RWPE2 (cell line): ENCODE measurements at places on chromosomes 2 and 18.

- no peak for DNase-seq
Observed at GRCh38 chr2:42858140-42859005, 66.0 kb upstream of the HAAO start.

GRCh38 chr2:148893906-148894305 lies 18.9 kb downstream of the KIF5C start:
- no peak for DNase-seq

GRCh38 chr18:45402485-45403056 lies 212.7 kb upstream of the SLC14A2 start:
- no peak for DNase-seq

DNA sequence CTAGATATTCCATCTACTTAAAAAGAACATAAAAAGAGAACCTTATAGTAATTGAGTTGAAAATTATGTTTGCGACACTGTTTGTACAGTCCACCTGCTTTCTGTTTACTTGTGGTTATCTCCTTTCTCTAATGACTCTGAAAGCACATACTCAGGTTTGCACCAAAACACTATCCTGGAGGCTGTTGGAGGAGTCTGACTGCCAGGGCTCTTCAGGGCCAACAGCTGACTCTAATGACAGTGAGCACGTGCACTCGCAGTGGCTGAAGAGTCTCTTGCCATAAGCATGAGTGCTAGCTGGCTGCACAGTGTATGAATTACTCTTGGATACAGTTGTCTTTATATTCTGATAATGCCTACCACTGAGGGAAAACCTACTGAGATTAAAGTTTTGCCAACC lies 16.7 kb upstream of the GLS start:
- no peak for DNase-seq

DNA sequence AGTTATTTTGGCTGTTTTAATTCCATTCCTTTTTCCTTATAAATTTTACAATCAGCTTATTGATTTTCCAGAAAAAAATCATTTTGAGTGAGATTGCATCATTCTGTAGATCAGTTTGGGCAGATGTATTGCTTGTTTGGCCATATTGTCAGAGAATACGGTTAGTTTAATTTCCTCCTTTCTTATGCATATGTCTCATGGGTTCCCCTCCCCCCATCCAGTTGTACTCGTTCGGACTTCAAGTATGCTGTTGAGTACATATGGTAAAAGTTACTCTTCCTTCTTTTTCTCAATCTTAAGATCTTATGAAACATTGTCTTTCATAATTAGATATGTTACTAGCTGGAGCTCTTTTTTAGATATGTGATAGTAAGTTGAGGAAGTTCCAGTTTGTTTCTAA lies 131.2 kb upstream of the TTC27 start:
- no peak for DNase-seq

DNA sequence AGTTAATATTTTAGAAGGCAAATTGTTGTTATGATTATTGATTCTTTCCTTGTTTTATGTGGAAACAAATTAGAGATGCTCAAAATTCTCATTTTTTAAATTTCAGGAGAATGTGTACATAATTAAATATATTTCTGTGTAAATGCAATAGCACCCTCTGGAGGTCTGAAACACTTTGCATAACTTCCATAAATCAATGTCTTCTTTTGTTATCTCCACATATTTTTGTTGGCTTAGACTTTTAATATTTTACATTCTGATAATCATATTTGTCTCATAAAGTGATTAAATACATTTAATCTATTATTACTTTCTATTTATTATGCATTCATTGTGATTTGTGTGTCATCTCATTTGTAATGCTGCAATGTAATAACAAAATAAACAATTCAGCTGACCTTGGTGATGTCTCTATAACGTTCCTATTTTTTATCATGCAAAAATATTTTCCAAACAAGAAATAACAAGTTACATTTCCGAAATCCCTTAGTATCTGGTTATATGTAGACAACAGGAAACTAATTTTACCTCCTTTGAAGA lies 201.8 kb upstream of the GALNT5 start:
- DNase-seq = no peak

DNA sequence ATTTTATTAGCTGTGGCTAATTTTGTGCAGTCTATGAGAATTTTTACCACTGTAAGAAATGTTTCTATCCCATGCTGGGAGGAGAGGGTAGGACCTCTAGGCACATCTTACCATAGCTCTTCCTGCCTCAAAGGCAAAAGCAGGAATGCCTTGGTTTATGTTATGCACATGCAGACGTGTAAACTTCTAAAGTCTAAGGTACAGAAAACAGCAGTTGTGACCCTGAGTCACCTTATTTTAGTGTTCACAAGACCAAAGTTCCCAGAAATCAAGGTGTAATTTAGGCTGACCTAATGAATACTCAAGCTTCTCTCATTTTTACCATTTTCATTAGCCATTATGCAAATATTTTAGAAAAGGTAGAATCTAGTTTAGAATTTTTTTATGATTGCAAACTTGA lies 15.4 kb upstream of the WIPF1 start:
- DNase-seq = no peak

DNA sequence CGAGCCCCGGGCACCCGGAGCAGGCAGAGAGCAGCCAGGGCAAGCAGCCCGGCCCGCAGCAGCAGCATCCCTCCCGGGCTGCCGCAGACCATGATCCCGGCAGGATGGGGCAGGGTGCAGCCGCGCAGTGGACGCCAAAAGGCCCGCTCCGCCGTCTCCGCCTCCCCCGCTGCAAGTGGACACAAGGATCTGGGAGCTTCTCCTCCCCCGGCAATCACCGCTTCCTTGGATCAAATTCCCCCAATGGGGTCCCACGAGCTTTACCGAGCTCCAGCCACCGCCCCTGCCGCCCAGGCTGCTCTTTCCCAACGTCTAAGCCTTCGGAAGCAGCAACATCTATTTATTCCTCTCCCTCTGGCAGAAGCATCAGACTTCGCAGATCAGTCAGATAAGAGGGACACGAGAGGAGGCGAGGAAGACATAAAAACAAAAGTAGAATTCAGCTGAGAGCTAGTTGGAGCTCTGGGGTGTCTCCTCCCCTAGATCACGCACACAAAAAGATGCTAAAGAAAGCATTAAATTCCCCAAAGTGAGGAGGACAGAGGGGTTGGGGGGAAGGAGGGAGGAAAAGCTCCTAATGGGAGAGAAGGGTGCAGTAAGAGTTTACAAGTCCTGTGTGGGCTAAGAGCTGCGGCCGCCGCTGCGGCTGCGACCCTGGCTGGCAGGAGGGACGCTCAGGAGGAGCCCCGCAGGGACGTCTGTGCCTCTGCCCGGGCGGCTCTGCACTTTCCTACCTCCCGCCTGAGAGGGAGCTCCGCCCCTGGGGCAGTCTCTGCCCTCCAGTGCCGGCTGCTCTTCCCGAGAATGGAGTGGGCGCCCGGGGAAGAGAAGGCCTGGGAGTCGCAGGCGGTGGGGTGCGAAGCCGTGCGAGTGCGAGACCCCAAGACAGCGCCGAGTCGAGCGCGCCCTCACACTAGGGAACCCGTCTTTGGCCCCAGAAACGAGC lies at the start of gene FRZB:
Gene FRZB, minus strand, starts transcription at position 177 of the 946 bp plus-strand sequence. Its CDS starts 85 bp downstream, at position 92.
- peak; percentile 55 for DNase-seq
